ENCODE measurements at places on chromosomes 2 and 18.
A peak's percentile ranks its signal among the peaks of the same experiment; 100 is the strongest.

DNA sequence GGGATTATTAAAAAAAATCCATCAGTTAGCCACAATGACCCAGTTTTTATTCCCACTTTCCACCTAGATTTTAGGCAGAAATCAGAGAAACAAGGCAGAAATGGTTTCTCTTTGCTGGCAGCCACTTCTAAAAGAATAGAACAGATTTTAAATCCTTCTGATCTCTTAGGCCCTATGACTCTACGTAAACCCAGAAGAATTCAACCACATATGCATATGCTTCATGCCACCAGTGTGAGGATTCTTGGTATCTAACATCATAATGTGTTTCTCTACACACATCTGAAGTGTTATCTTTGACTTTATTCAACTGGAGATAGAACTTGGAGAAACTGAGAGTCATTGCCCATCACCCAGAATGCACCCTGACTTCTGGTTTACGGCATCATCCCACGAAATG is 128.7 kb upstream of the TANK start:
- DNase-seq = no peak

DNA sequence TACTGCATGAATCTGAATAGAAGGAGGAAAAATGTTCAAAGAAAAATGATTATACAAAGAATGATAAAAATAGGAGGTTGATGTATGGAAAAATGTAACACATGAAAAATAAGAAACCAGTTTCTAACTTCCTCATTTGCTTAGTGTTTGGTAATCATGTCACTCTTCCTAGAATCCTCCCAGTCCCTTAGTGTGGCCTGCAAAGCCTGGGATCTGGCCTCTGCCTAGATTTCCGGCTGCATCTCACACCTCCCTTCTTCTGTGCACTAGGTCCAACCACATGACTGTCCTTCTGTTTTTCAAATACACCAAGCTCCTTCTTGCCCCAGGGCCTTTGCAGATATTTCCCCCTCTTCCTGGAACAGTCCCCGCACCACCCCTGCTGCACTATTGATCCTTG is 76.8 kb upstream of the RBMS1 start:
- no peak for DNase-seq

- no peak for DNase-seq
Observed at GRCh38 chr2:29480426-29480825, 365.2 kb downstream of the CLIP4 start.

DNA sequence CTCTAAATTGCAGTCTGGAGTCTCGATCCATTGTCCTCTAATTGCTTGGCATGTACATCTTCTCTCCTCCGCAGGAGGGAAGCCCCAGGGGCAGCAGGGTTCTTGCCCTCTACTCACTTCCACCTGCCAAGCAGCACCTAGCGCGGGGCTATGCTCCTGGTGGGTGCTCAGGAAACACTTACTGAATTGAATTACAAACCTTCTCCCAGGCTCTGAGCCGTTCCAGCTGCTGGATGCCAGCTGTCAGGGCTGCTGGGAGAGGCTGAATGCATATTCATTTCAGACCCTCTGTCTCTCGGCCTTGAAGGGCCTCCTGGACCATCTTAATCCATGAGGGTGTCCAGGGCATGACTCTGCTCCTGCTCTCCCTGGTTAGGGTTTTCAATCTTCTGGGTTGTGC is 94.0 kb downstream of the CELF4 start:
- peak; percentile 37 for DNase-seq

- DNase-seq = no peak
Observed at GRCh38 chr2:238228700-238229099, 11.1 kb downstream of the HES6 start.

- no peak for DNase-seq
Observed at GRCh38 chr18:55430026-55430425, 158.0 kb downstream of the TCF4 start.

DNA sequence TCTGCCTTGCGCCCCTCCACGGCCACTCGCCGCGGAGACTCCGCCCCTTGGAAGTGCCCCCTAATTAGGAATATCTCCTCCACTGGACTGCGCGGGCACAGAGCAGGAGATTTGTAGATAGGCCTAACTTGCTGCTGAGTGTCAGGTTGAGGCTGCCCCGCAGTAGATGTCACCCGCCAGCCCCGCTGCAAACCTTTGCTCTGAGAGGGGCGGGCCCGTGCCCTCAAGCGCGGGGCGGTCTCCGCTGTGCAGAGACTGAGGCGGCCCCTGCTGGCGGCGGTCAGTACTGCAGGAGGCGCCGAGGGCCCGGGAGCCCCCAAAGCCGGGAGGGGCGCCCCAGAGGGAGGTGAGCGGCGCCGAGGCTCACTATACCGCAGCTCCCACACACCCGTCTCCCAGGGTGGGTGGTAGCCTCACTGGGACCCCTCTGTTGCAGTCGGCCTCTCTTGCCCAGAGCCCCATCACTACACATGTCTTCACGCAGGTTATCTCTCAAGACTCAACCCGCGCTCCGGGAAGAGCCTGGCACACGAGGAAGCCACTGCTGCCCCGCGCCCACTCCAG is 2.9 kb upstream of the NEURL3 start:
- DNase-seq = no peak

DNA sequence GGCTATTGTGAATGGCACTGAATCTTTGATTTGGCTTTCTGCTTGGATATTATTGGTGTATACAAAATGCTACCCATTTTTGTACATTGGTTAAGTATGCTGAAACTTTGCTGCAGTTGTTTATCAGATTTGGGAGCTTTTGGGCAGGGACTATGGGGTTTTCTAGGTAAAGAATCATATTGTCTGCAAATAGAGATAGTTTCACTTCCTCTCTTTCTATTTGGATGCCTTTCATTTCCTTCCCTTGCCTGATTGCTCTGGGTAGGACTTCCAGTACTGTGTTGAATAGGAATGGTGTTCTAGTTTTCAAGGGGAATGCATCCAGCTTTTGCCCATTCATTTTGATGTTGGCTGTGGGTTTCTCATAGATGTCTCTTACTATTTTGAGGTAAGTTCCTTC is 489.1 kb upstream of the LRATD1 start:
- no peak for DNase-seq

DNA sequence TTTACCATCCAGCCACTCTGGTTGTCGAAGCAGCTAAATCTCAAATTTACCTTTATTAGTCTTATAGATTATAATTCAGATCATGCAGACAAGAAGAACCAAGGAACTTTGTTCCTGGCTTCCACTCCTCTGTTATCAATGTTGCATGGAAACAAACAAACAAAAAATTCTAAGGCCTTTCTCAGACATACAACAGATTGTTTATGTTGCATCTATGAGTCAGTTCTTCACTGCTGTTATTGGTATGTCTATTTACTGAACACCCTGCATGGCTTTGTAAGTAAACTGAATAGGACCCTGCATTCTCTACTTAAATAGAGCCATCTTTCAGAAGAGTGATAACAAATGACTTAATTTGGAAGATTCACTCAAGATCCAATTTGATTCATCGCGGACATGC is 1.6 kb upstream of the ANKRD44 start:
- no peak for DNase-seq

- DNase-seq = no peak
Observed at GRCh38 chr18:22093731-22094357, 75.5 kb upstream of the GATA6 start.

GRCh38 chr2:10584242-10584753 is 105.5 kb downstream of the NOL10 start:
- no peak for DNase-seq

GRCh38 chr18:71986351-71987050 is 557.6 kb downstream of the CBLN2 start:
- DNase-seq = no peak

GRCh38 chr18:28684746-28685355 is 507.9 kb upstream of the CDH2 start:
- no peak for DNase-seq

DNA sequence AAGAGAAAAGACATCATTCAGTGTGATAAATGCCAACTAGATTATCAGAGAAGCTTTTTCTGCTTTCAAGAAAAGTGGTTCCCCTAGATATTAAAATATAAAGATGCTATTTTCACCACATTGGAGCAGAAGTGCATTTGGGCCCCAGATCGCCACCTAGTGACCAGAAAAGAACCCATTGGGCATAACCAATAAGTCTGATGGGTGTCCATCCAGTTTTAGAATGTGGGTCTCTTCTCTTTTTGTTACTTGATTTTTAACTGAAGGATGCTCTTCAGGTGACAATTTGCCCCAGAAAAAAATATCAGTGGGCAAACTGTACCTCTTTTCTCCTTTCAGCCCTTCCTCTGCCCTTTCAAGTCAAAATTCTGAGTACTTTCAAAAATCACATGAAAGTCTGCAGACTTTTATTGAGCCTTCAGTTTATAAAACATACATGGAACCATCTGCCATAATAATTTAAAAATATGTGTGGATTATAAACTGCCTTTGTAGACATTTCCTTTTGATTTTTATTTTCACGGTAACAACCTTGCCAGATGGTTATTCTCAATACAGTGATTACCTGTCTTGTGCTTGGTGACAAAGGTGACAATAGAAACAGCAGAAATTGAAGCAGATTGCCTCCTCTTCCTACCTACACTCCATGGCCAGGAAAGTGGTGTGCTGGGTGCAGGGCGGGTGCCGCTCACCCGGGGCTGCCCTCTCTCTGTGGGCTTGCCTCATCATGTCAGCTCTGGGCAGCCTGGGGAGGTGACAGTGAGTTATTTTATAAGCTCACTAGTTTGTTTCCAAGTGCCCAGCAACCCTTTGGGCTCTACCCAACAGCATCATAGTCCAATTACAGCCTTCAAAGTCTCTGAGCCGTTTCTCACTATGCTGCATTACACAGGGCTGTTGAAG is 124.5 kb downstream of the DCDC2C start:
- no peak for DNase-seq
